ENCODE measurements at places on chromosomes 3 and 15.

- DNase-seq: no peak
These were observed 140.6 kb upstream of the TBC1D5 start for GRCh38 chr3:17882981-17883380.

DNA sequence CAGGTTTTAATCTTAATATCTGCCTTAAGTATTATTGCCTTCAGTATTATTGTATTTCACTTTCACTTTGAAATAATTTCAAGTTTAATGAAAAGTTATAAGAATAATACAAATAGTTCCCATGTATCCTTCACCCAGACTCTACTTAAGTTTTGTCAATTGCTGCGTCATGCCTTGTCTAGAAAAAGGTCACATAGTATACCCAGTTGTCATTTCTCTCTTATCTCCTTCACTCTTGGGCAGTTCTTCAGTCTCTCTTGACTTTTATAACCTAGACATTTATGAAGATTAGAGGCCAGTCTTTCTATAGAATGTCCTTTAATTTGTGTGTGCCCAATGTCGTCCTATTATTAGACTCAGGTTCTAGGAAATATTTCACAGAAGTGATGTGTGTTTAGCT lies 367.7 kb downstream of the LSAMP start:
- DNase-seq: no peak

DNA sequence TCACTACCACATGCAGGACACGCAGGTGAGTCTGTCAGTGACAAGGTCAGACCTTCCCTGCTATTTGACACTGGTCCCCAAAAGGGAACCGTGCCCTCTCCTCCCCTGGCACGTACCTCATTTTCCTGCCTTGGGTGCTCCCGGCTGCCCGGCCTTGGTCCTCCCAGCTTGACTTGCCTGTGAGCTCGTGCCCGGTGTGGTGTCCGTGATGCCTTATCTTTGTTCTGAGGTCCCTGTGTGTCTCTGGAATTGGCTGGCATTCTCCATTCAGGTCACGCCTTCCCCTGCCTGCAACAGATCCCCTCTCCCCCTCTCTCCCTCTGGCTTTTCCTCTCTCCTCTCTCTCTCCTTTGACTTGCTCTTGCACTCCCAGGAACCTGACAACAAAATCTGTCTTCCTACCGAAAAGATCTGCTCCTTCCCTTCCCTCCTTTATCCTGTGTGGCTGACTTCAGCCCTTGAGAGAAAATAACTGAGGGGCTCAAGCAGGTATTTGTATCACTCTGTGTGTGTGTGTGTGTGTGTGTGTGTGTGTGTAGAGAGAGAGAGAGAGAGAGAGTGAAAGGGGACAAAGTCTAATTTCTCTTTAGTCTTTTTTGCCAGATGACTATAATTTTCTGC lies at the start of gene MASP1:
TSS of gene MASP1 (minus strand) at position 226 of the 621 bp plus-strand sequence. CDS start at position 121, 105 bp downstream.
- DNase-seq: no peak

DNA sequence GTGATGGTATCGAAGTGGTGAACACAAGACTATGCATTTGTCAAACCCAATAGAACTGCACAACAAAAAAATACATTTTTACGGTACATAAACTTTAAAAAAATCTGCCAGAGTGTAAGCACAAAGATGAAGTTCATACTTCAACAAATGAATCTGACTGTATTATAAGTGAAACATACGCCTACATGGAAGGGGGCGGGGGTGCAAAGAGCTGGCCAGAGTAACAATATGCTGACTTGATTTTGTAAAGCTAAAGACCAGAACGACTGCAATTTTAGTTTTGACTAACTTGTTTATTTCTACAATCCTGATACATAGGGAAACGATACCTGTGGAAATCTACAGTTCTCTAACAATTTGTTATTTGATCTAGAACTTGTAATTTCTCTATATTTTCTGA lies 426.0 kb downstream of the GABRG3 start:
- no peak for DNase-seq

GRCh38 chr3:10717756-10718155 lies 98.3 kb upstream of the SLC6A11 start:
- no peak for DNase-seq

DNA sequence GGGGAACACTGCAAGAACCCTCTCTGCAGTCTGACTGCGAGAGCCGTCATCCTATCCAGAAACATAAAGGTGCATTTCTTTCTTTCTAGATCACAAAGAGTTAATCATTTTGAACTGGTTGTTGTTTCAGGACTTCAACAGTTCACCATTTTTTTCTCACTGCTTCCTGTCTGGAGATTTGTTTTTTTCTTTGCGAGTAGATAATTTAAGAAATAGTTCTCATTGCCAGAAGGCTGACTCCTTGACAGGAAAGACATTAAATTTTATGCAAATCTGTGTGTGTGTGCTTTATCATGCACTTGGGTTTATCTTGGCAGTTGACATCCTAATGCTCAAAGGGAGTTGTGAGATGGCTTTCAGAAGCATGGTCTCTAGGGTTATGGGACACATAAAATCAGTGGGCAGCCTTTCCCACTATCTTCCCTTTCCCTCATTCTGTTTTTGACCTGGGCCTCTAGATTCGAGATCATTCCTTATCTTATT lies 123.5 kb upstream of the TBL1XR1 start:
- DNase-seq: peak; percentile 42

DNA sequence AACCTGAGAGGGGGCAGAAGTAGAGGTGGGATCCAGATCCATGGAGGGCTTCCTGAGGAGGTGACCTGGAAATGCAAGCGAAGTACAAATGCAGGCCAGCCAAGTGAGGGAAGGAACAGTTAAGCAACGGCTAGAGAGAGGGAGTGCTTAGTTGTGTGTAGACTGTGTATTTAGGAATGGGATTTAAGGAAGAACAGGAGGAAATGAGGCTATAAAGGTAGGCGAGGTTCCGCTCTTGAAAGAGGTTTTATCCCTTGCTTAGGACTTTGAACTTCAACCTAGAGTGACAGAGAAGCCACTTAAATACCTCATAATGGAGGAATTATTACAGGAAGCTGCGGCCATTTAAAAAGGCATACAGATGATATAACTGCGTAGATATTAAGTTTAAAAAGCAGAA lies 295.1 kb downstream of the THSD4 start:
- no peak for DNase-seq

DNA sequence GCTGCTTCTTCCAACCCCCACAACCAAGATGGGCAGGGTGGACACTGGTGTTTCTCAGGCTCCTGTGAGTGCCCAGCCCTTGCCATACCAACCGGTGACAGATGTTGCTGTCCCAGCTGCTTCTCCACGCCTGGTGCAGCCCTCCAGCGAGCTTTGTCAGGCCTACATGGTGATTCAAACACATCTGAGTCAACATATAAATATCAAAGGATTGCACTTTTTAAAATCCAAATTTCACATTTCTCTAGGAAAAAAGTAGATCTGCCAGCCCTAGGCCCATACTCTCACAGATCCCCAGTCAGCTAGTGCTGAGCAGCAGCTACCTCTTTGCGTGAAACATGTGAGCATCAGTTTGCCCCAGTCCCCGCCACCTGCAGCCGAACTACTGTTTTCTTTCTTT lies 52.7 kb downstream of the RPN1 start:
- DNase-seq: no peak

DNA sequence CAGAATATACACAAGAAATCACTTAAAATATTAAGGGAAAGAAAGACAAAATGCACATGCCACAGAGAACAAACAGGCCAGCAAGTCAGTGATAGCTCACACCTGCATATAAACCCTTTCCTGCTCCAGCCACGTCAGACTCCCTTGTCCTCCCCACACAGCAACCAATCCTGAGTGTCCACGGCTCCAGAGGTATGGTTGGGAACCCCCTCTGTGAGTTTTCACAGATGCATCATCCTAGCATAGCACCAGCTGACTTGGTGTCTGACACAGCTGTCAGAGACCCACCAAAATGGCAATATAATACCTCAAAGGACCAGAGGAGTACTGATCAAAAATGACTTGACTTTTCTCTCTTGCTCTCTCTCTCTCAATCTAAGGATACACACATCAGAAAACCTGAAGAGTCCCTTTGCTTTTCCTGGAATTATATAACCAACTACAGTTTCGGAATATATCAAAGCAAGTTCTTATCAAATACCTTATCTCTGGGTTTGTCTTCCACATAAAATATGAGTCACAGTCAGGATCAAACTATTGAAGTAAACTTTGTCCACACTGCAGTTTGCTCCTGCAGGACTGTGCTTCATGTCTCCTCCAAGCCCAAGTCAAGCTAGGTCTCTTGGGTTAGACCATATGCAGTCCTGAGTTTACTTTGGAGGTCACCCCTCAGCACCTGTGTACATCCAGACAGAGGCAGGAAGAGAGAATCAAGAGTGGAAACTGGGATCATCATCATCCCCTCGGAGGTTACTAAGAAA lies 187.1 kb upstream of the THBS1 start:
- DNase-seq: no peak

DNA sequence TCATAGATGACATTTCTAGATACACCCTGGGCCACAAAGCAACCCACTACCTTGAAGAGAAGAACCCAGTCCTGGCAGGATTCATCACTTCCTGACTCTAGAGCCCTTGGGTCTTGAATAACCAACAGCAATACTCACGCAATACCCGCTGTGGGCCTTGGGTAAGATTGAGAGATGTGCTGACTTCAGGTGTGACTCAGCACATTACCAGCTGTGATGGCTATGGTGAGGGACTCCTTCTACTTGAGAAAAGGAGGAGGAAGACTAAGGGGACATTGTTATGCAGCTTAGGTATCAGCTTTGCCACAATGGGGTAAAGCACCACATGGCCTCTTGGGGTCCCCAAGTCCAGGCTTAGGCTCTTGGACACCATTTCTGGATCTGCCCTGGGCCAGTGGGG lies 14.9 kb downstream of the C3orf33 start:
- DNase-seq: no peak

DNA sequence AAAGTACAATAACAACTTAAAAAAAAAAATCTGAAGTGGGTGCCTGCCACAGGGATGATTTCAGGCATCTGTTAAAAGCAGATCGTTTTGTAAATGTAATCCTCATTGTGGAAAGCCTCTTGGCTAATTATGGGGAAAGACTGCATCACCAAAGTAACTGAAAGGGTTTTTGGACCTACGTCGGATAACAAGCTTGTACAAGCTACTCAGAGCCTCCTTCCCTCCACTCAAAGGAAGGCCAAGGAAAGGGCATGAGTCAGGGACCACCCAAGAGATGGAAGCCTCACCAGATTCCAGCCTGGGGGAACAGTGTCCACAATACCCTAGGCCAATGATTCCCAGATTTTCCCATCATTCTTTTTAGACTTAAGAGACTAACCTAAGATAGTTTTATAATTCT lies 84.3 kb downstream of the ATP1B3 start:
- no peak for DNase-seq

- no peak for DNase-seq
These were observed at the start of gene GABRG3 for GRCh38 chr15:26970712-26971210. Gene GABRG3, plus strand, starts transcription at chr15:26971181.

GRCh38 chr3:116057400-116058006 lies 387.8 kb downstream of the LSAMP start:
- DNase-seq: no peak

- no peak for DNase-seq
These were observed 15.5 kb downstream of the LRRC3B start for GRCh38 chr3:26638113-26638512.

DNA sequence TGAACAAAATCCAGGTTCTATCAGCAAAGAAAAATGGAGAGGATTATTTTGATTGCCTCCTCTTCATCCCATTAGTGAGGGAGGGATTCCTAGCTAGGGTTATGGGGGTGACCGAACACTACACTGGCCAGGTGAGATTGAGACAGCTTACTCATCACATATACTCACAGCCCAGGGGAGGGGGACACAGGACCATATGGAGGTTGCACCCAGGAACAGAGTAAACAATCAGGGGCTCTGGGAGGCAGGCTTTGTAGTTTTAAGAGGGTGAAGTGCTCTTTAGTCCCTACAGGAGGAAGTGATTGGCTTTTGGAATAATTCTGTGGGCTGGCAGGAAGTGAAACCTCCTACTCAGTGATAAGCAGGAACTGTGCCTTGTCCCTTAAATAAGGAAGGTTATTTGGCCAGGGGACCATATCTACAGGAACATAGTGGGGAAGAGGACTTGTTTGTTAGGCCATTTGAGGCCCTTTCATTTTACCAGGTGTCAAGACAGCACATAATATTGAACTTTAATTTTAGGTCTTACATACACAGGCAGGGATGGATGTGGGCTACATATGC lies 17.5 kb upstream of the KCTD6 start:
- no peak for DNase-seq

GRCh38 chr3:171566803-171567422 lies 106.7 kb upstream of the TNIK start:
- DNase-seq: no peak

- DNase-seq: no peak
These were observed 15.5 kb downstream of the ETV5 start for GRCh38 chr3:186093271-186093900.

GRCh38 chr3:152615681-152616080 lies 219.2 kb upstream of the P2RY1 start:
- no peak for DNase-seq

GRCh38 chr3:171218069-171218468 lies 191.5 kb upstream of the SLC2A2 start:
- no peak for DNase-seq

GRCh38 chr3:187739094-187739560 lies 6.1 kb downstream of the BCL6 start:
- DNase-seq: no peak

GRCh38 chr3:157754451-157754850 lies 251.2 kb upstream of the VEPH1 start:
- no peak for DNase-seq

- no peak for DNase-seq
These were observed 53.9 kb downstream of the RAP2B start for GRCh38 chr3:153215966-153216365.

DNA sequence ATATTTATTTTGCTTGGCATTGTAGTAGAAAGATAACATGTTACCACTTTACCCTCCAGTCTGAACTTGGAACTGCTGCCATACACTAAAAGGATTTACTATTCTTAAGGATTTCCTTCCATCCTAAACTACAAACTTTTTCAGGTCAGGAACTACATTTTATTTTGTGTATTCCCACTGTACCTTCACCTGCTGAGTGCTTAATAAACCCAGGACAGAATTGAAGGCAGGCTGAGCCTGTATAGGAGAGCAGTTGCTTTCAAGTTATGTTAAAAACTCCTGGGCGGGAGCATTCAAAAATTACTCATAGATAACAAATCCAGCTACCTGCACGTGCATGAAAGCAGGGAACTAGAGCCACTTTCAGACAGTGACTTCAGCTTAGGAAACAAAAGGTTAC lies 58.3 kb downstream of the CACNA1D start:
- DNase-seq: no peak

- DNase-seq: no peak
These were observed 75.7 kb downstream of the C3orf38 start for GRCh38 chr3:88225326-88226008.

DNA sequence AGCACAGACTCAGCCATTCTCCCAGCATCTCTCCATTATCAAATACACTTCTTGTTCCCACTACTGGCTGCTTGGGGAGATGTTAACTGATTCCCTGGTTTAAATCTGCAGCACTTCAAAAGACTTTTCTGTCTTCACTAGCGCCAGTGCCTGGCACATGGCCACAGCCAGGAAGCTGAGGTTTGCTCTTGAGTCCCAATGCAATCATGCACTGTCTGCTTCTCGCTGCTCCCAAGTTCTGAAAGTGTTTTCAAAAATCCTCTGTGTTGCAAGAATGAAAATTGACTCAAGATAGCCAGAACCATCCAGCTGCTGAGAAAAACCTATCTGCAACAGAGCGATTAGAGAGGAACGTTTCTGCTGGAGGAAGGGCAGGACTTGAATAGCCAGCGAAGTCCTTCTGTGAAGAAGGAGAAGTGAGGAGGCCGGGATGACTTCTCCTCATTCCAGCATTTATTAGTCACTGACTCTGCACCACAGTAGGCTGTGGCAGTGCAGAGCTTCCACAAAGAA lies 358.4 kb upstream of the NR2F2 start:
- DNase-seq: no peak

GRCh38 chr3:139988472-139989156 lies 53.6 kb downstream of the CLSTN2 start:
- no peak for DNase-seq

Data from left renal pelvis (tissue), 4 donors.